Cardiac ventricle fibroblast (primary cell): ENCODE measurements at places on chromosomes 12 and 14. TPM values are rescaled to one million over a fixed set of nuclear protein-coding genes. Genes with fewer than 3 reads are reported as not detected.

The CD63 gene
- 1,975 and 2,145 TPM in 2 replicates for total RNA-seq

The OTX2 gene
- not detected in 2 replicates for total RNA-seq

The ARHGAP9 gene
- not detected in 2 replicates for total RNA-seq

The LTBR gene
- total RNA-seq, result 141 and 170 TPM in 2 replicates

The DBX2 gene
- total RNA-seq, result not detected in 2 replicates

The MYH6 gene
- not detected in 2 replicates for total RNA-seq

The INSM2 gene
- not detected in 2 replicates for total RNA-seq

The TNFAIP2 gene
- total RNA-seq, result 43.3 and 69.3 TPM in 2 replicates

The EPYC gene
- total RNA-seq, result not detected in 2 replicates

The DPPA3 gene
- not detected in 2 replicates for total RNA-seq
